SJCRH30 (cell line): ENCODE measurements at places on chromosomes 4 and X. TPM values are rescaled to one million over a fixed set of nuclear protein-coding genes. Genes with fewer than 3 reads are reported as not detected.

ARAP2 gene
- 1.1 and 1.3 TPM in 2 replicates for total RNA-seq

PARM1 gene
- 119 and 128 TPM in 2 replicates for total RNA-seq

CDS1 gene
- 1.5 and 1.6 TPM in 2 replicates for total RNA-seq

DNA sequence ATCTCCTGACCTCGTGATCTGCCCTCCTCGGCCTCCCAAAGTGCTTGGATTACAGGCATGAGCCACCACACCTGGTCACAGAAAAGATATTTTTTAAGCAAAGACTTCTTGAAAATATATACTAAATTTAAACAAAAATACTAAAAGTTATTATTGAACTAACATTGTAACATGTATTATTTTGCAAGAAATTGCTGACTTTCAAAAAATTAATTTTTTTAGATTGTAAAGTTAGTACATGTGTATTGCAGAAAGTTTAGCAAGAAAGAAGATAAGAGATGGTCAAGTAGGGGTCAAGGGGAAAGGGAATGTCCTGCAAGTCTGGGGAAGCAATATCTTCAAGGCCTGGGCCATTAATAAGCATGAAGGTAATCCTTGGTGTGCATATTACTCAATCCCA, 54.3 kb upstream of the HPGDS start:
- DNase-seq = no peak

SORBS2 gene
- total RNA-seq = not detected in 2 replicates

FBXW7 gene
- total RNA-seq = 26.5 and 35.0 TPM in 2 replicates

LNX1 gene
- total RNA-seq = 3.3 and 3.4 TPM in 2 replicates

DNA sequence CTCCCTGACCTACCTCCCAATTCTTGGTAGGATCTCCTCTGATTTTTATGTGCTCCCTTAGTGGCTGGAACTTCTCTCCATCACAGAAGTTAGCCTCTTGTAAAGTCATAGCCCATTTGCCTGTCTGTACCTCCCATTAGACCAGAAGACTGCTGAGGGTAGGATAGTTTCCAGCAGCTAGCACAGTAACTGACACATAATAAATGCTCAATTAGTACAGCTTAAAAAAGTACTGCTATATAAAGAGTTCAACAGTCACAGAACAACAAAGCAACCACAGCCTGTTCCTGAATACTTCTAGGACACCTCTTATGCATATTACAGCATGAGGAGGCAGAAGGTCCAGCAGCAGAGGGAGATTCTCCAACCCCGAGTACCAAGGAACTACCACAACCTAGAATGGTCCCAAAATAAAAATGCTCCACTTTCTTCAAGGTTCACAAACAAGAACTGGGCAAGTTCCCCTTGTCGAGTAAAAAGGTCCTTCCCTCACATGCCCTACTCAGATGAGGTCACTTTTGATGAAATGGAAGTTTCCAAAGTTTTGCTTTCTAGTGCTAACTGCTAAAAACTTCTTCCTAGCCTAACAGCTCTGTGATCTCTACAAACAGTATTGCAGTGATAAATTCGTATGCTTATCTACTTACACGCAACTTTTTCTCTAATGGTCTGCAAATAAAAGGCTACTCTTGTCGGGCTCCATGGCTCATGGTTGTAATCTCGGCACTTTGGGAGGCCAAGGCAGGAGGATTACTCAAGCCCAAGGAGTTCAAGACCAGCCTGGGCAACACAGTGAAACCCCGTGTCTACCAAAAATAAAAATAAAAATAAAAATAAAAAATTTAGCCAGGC, 12.8 kb downstream of the MECP2 start:
- no peak for DNase-seq

FGF2 gene
- 11.1 and 11.7 TPM in 2 replicates for total RNA-seq
